ENCODE measurements at places on chromosomes 2 and 18.

GRCh38 chr18:13603304-13604019 lies 122.9 kb downstream of the FAM210A start:
- DNase-seq = no peak

DNA sequence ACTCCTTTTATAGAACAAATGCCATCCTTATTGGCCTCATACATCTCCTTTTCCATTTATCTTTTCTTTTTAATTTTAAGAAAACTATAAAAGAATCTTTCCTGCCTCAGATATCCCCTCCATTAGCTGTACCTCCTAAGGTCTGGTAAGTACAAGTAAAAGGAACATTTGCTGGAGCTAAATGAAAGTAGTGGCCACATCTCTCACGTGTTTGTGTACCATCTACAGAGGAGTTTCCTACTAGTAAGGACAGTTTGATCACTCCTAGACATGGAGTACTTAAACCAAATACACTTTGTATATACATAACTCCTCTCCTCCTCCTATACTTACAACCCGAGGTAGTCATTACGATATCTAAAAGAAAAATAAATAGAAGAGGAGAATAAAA lies 504.8 kb downstream of the LRRTM4 start:
- no peak for DNase-seq

DNA sequence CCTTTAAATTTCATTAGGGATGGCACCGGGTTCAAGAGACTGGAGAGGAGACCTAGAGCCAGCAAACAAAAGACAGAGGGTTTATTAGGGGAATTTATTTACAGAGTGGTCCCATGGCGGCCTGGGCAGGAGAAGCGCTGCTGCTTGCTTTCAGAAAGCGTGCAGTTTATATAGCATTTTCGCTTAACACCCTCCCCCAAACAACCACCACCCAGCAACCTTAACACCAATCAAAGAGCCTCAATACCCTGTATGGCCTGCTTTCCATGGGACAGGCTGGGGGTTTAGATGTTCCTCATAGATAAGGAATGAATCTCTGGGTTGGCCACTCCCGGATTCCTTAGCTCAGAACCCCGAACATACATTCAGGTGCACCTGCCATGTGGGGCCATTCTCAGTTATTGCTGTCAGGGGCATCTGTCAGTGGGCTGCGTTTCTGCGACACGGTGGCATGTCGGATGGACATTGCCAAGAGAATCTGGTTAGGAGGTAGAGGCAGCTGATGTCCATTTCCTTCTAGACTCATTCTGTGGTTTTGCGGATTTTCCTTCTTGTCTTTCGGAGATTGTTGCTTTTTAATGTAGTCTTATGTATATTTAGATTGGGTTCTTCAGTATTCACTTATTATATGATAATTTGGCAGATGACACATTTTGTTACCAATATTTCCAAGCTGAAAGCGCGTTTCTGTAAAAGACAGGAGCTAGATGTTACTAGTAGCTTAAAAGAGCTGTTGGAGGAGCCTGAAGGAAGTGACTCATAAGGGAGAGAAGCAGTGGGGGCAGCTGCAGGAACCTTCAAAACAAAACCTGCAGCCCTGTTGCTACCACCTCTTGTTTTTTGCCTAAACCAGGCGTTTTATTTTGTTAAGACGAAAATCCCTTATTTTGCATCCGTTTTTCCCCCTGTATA lies 7.2 kb downstream of the AGAP1 start:
- peak; percentile 71 for DNase-seq

DNA sequence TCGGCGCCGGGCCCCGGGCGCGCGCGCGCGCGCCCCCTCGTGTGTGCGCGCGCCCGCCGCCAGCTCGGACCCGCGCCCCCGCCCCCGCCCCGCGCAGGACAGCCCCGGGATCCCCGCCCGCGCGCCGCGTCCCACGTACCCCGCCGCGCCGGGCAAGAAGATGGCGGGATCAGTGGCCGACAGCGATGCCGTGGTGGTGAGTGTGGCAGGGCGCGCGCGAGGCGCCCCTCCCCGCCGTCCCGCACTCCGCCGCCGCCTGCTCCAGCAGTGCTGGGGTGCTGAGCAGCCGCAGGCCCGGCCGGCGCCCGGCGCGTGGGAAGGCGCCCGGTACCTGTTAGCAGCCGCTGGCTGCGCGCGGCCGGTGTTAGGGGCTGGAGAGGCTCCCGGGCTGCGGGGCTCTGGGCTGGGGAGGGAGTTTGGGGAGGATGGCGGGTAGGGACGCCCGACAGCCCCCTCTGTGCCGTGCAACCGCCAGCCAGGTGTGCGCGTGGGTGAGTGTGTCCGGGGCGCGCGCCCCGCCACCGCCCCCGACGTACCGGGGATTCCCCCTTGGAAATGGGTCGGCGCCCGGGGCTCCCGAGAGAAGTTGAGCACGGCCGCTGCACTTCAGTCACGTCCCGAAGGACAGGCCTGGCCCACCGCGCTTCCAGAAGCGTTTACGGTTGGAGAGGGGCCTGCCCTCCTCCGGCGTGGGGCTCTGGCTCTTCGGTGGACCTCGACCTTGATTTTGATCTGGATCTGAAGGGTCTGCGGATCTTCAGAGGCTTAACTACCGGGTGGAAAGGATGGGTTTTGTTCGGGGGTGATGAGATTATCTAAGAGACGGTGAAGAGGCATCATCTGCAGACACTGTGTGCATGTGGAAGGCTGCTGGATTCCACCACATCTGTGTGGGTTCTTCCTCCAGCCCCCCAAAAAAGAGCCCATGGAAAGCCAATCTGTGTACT lies 697 bp downstream of the LGALSL start:
- peak; percentile 66 for DNase-seq

- no peak for DNase-seq
Observed at GRCh38 chr2:184620367-184620766, 22.0 kb downstream of the ZNF804A start.

- DNase-seq = no peak
Observed at GRCh38 chr2:128475427-128476211, 157.0 kb upstream of the HS6ST1 start.

GRCh38 chr2:169159686-169160085 lies 90.3 kb downstream of the DHRS9 start:
- no peak for DNase-seq

- DNase-seq = no peak
Observed at GRCh38 chr2:3254442-3254941, 123.1 kb downstream of the EIPR1 start.

DNA sequence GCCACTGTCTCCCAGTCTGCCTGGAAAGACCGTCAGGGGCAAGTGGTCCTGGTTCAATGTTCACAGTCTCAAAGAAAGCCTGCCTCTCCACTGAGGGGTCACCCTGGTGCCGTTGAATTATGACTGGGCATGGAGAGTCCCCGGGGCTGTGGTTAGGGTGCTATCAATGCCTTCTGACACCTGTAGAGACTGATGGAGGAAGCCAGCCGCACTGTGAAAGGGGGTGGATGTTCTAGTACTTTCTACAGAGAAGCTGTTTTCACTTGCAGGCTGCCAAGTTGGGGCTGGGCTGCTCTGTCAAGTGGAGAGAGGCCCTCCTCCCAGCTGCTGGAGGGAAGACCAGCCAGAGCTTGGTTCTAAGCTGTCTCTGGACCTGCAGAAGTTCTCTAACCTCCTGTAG lies 80.5 kb downstream of the BCL2L11 start:
- no peak for DNase-seq

- no peak for DNase-seq
Observed at GRCh38 chr2:116874021-116874420, 940.5 kb upstream of the DDX18 start.

Data from RWPE1 (cell line).